ENCODE measurements at places on chromosomes 7 and 10.

DNA sequence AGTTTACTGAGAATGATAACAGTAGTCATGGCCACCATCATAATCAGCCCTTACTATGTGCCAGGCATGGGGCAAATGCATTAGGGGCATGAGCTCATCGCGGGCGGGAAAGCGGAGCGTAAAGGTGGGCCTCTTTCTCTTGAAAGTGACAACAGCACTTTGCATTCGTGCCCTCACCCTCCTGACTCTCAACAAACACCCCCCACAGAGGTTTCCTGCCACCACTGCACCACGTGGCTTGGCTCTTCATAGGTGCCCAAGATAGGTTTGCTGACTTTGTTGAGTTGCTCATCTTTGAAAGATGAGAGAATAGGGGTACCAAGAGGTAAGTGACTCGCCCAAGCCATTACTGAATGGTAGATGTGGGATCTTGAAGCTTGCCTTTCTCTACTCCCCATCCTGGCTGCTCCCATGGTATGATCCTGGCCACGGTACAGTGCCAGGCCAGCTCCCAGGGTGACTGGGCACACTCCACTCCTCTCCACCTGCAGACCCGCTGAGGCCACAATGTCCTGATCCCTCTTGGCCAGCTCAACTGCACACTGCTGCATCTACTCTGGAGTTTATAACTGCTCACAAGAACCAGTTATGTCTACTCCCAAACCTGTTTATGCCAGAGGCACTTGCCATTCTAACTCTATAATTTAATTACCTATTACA, 26.0 kb downstream of the SLIT1 start:
- no peak for DNase-seq

GRCh38 chr7:138573741-138574140, 113.7 kb downstream of the TRIM24 start:
- no peak for DNase-seq

GRCh38 chr10:122630526-122630925, 69.1 kb downstream of the C10orf120 start:
- no peak for DNase-seq

GRCh38 chr7:140010194-140010895, 52.4 kb downstream of the PARP12 start:
- DNase-seq: no peak

DNA sequence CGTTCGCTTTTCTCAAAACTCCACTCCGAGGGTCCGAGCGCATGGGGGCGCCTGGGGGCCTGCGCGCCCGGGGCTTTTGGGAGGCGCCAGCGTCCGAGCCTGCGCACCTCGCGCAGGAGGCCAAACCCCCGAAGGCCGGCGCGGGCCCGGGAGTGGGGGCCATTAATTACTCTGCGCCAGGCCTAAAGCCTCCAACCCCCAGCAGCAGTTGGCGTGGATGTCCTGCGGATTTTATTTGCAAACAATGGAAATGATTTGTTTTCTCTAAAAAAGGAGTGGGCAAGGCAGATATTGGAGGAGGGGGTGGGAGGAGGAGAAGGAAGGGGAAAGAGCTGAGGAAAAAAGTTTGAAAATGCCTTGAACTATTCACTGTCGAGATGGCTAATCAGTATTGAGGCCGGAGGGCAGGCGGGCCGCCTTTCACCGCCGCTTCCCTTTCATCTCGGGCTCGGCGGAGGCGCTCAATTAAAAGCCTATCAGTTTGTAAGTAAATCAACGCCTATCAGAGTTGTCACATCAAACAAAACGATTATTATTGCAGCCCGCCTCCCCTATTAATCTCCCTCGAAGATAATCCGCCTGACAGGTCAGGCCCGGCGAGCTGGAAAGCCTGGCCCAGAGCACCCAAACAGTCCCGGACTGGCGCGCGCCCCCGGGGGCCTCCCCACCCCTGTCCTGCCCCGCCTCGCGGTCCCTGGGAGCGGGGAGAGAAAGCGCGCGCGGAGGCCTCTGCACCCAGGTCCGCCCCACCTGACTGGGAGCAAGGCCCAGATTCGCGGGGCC, 3.4 kb upstream of the ZNF503 start:
- no peak for DNase-seq
